Tongue (tissue), 3 donors: ENCODE measurements at places on chromosomes 7 and 10. TPM values are rescaled to one million over a fixed set of nuclear protein-coding genes. Genes with fewer than 3 reads are reported as not detected.

ANKRD61 gene
- not detected for total RNA-seq

MMRN2 gene
- total RNA-seq = 53.6 TPM

DNA sequence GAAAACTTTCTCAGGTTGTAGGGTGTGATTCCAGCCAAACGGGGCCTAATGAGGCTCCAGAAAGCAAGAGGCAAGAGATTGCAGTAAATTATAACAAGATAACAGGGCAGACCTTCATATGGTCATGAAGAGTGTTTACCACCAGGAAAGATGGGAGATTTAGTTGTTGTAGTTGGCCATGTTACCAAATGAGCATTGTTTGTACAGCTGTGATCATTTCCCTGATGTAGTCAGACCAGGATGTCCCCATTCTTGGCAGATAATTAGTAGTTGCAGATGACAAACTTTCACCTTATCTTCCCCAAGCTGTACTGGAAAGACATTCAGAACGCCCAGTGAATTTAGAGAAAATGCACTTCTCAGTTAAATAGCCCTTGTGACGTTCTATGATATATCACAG lies 630.8 kb downstream of the ANKRD7 start:
- DNase-seq = no peak

GRCh38 chr7:73906874-73907273 lies 45.9 kb downstream of the TMEM270 start:
- DNase-seq = no peak

LRRN3 gene
- 2.5 TPM for total RNA-seq

ZNF467 gene
- total RNA-seq = 4.2 TPM

DNA sequence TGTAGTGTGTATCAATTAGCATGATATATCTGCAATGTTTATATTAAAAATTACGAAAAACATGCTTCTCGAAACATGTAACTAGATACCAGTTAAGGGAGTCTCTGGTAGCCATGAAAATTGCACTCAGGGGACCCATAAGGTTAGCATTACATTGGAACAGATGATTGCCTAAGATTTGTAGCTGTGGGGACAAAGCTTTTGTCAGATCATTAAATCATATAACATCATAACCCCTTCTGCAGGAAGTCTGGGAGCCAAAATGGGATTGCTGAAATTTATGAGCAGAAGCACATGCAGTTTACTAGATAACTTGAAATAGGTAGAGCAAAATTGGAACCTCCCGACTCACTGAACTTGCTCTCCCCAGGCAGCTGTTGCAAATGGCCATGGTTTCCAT lies 235.0 kb upstream of the IGFBP3 start:
- no peak for DNase-seq
